ENCODE measurements at places on chromosomes 2 and 18.

DNA sequence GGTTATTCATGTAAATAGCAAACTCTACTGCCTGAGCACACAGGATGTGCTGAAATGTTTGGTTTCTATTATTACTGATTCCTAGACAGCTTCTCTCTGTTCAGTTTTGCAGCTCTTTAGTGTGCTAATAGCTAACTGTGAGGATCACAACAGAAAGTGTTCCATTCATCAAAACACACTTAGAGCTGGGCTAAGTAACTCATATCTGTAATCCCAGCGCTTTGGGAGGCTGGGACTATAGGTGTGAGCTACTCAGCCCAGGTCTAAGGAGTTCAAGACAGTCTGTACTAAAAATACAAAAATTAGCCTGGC is 63.2 kb downstream of the MOGAT1 start:
- DNase-seq: no peak

DNA sequence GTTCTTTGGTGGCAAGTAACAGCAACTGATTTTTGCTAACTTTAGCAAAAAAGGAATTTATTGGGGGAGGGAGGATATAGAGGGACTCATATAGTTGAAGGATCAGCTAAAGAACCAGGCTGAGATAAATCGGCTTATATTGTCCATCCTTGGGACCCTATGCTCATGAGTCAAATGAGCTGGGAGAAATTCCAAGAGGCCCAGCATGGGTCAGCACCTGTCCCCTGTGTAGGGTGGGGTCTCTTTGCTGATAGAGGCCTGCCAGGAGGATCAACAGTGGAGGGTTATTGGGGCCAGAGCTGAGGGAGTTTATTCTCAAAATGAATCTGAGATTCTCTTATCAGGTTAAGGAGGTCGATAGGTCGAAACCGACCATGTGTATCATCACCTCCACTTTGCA is 97.2 kb downstream of the VAPA start:
- no peak for DNase-seq

DNA sequence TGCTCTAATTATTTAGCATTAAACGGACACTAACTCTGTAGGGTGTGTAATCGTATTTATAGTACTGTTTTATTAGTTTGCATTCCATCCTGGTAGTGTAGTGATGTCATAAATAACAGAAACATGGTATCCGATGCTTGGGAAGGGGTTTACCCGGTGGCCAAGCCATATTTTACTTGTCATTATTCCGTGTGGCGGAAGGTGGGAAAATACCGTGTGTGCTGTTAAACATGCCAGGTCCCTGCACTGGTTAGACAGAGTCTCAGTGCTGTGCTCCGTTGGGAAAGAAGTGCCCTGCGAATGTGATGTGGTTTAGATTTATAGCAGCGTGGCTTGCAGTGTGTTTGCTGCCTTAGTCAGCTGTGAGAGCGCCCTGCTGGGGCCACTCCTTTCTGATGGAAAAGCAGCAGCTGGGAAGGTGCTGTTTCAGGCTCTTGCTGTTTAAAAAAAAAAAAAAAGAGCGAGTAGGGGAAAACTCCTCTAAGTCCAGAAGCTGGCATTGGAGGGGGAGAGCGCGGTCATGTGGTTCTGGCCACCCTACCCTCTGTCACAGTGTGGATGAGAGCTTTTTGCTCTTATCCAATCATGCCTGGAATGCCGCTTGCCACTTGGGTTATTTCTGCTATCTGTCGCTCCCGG is 211.0 kb downstream of the NEDD4L start:
- DNase-seq: no peak

DNA sequence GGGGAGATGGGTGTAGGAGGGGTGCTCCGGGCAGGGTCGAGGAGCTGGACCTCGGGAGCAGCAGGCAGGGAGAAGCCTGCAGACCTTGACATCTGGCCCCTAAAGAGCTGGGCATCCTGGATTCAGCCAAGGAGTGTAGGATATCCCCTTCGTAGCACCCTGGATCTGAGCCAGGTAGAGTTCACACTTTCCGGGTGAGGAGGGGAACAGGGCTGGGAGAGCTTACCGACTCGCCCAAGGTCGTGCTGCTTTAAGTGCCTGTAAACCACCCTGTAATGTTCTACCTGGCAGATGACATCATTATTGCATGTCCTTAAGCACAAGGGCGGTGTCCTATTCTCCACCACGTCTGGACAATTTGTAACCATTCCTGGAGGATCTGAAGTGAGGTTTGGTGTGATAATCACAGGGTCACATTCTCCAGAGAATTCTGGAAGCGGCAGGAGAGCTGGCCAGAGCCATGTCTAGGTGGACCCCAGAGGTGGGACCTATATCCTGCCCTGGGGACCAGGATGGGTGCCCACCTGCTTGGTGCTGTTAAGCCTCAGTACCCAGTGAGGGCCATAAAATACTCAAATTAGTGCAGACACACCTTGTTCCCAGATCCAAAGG is 14.6 kb downstream of the ITM2C start:
- no peak for DNase-seq

DNA sequence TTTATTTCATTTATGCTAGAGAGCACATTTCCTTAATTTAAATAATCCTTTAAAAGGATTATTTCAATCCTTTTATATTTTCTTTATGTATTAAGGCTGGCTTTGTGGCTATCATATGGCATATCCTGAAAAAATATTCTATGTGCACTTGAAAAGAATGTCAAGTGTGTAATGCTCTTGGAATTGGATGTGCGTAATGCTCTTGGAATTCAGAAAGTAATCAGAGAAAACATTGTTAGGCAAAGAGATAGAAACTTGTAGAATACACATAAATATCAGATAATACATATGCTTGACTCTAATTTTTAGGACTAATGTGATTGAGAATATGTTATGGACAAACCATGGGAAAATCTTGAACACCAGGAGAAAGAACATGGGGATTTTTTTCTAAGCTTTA is 197.5 kb upstream of the COL3A1 start:
- no peak for DNase-seq

Data from CMK (cell line).